ENCODE measurements at places on chromosomes 13 and 19. TPM values are rescaled to one million over a fixed set of nuclear protein-coding genes. Genes with fewer than 3 reads are reported as not detected.

The ZNF708 gene
- total RNA-seq = 12.7 TPM

The CGB1 gene
- not detected for total RNA-seq

The IRF3 gene
- total RNA-seq = 105 TPM

The BAX gene
- total RNA-seq = 191 TPM

The FFAR2 gene
- not detected for total RNA-seq

GRCh38 chr19:12788042-12788681 is 3.1 kb upstream of the JUNB start:
- DNase-seq = no peak

DNA sequence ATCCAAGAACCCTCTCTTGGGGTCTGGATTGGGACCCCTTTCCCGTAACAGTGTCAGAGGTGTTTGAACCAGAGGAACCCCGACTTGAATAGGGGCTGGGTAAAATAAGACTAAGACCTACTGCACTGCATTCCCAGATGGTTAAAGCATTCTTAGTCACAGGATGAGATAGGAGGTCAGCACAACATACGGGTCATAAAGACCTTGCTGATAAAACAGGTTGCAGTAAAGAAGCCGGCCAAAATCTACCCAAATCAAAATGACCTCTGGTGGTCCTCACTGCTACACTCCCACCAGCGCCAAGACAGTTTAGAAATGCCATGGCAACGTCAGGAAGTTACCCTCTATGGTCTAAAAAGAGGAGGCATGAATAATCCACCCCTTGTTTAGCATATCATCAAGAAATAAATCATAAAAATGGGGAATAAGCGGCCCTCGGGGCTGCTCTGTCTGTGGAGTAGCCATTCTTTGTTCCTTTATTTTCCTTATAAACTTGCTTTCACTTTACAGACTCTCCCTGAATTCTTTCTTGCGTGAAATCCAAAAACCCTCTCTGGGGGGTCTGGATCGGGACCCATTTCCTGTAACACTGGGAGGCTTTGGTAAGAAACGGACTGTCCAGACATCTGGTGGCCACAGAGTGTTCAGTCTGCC is 4.4 kb upstream of the SIN3B start:
- no peak for DNase-seq

DNA sequence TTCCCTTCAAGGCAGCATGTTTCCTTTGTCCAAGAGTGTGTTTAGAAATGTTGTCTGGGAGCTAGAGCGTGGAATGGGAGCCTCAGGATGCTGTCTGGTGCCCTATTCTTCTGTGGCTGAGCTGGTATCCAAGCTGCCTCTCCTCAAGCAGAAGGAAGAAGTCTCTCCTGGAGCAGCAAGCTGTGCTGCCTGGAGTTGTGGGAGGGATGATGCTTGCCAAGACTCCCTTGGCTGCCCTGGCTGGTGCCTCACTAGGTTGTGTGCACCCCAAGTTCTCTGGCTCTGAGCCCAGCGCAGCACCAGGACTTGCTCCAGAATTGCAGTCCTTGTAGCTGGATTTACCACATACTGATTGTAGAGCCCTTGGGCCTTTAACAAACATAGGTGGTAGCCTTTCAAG is 4.7 kb upstream of the CYP4F3 start:
- no peak for DNase-seq

DNA sequence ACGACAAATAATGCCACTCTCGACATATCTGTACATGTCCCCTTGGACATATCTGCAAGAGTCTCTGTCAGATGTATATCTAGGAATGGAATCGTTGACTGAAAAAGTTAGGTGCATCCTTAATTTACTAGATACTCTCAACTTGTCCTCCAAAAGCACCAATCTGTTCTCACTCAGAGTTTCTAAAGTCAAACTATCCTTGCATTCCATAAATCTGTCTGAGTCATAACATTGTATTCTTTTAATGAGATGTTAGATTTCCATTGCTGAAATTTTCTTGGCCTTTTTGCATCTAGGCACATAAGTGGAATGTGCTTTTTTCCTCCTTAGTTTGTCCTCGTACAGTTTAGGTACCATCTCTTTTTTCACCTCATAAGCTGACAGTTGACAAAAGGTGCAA is 139.8 kb downstream of the PTPRS start:
- DNase-seq = no peak

DNA sequence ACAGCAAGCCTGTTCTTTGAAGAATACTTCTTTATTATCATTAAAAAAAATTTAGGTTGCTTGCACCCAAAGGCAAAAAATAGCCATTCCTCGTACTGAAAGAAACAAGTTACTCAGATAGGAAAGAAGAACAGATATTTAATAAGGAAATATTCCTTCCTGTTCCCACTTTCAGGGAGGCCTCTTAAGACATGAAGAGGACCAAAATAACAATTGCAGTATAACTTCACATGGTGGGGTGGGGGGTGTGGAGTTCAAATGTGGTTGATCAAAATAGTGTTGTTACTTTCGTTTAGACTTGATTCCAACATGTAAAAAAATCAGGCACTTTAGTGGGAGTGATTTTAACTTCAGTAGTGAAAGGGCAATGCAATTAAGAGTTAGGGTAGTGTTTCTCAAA is 3.6 kb downstream of the RGCC start:
- no peak for DNase-seq

GRCh38 chr19:57512845-57513244 is 13.1 kb downstream of the ZNF773 start:
- DNase-seq = peak; percentile 4

DNA sequence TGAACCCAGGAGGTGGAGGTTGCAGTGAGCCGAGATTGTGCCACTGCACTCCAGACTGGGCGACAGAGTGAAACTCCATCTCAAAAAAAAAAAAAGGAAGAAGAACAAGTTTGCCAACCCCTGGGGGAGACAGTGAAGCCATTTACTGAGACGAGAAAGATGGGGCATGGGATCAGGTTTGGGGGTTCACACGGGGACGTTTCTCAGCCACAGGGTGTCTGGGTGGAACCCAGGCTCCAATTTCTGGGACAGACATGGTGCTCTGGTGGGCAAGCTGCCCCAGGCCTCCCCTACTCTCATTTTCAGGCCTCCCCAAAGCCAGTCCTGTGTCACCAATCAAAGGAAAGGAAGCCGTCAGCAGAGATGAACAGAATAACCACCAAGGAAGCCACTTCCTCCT is 13.4 kb downstream of the HSH2D start:
- no peak for DNase-seq

DNA sequence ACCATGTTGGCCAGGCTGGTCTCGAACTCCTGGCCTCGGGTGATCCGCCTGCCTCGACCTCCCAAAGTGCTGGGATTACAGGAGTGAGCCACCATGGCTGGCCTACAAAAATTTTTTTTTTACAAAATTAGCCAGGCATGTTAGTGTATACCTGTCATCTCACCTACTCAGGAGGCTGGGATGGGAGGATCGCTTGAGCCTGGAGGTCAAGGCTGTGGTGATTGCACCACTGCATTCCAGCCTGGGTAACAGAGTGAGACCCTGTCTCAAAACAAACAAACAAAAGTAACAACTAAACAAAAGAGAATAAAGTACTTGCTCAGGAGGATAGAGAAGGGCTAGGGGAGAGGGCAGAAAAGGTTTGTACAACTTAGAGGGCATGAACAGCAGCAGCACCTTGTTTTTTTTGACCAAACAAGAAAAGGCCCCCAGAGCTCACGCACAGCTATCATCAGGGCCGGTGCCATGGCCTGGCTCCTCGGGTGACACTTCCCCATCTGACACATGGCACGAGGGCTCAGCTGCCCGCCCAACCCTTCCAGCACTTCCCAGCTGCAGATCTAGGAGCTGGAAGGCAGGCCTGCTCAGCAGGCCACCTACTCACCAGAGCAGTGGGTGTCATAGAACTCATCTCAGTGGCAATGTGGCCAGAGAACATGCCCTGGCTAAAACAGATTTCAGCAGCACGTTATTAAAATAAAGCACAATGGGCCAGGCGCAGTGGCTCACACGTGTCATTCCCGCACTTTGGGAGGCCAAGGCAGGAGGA is 8.6 kb upstream of the SLC7A9 start:
- no peak for DNase-seq

GRCh38 chr13:59038824-59039223 is 1124.9 kb downstream of the DIAPH3 start:
- no peak for DNase-seq

DNA sequence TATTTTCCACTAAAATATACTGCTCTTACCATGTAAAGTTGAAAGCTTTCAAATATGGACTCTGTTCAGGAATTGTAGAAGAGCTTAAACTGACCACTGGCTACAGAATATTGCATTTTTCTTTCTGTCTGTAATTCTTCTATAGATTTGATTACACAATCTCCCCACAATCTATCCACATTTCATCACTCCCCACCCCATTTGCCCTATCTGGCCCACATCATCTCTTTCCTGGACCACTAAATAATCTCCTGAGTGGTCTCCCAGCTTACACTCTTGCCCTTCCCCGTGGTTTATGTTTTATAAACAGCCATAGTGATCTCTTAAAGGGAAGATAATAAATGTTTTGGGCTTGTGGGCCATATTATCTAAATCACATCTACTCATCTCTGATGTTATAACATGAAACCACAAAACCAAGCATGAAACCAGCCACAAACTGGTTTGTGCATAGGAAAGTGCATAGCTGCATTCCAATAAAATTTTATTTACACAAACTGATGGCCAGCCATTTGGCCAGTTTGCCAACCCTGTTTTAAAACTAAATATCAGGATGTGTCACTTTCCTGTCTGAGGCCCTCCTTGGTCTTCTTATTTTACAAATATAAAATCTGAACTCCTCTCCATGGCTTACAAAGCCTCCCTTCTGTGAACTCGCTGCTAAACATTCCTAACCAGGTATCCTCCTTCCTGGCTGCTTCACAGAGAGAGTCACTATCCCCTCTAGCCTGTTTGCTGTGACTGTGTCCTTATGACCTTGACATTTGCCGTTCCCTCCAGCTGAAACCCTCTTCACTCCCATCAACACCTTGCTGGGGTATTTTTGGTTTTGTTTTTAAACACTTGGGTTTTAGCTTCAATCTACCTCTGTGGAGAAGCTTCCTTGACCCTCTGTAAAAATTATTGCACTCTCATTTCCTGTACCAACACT is 500.9 kb downstream of the GPC6 start:
- no peak for DNase-seq

DNA sequence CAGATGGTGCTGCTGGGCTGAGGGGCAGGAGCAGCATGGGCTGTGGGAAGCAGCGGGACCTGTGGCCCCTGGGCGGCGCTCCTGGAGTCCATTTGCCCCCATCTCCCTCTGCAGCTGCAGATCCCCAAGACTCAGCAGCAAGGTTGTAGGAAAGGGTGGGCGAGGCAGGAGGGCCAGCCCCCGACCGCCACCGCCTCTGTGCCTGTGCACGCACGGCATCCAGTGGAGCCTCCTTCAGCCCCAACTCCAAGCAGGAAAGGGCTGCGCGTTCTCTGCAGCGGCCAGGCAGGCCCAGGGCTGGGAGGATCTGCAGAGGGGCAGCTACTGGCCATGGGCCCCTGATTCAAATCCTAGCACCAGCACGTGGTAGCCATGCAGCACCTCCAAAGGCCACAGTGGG is 20.8 kb downstream of the DPF1 start:
- no peak for DNase-seq

- peak; percentile 44 for DNase-seq
These were observed 581 bp downstream of the CALR start for GRCh38 chr19:12938779-12939601.

DNA sequence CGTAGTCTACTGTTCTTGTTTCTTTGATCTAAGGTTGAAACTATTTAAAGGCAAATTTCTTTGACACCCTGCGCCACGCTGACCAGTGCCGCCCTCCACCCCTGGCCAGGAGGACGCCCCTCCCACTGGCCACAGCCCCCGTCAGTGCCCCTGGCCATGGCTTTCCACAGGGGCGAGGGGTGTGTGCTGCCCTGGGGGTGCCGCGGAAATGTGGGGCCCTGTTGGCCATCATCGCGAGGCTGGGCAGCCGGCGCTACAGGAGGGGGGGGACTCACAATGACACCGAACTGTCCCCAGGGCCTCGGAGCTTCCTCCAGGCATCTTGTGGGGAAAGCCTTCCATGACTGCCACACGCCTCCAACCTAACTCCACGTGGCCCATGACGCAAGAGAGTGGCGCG is 10.9 kb downstream of the SHC2 start:
- no peak for DNase-seq

GRCh38 chr13:77360032-77360685 is 33.3 kb upstream of the MYCBP2 start:
- DNase-seq = no peak

- no peak for DNase-seq
These were observed 678.9 kb upstream of the SLITRK5 start for GRCh38 chr13:86992251-86992650.

- no peak for DNase-seq
These were observed 17.6 kb upstream of the TUBGCP3 start for GRCh38 chr13:112605531-112605990.

- no peak for DNase-seq
These were observed 392.4 kb downstream of the DCT start for GRCh38 chr13:94087100-94087499.

- no peak for DNase-seq
These were observed 221.0 kb downstream of the KLF12 start for GRCh38 chr13:73913079-73913740.

DNA sequence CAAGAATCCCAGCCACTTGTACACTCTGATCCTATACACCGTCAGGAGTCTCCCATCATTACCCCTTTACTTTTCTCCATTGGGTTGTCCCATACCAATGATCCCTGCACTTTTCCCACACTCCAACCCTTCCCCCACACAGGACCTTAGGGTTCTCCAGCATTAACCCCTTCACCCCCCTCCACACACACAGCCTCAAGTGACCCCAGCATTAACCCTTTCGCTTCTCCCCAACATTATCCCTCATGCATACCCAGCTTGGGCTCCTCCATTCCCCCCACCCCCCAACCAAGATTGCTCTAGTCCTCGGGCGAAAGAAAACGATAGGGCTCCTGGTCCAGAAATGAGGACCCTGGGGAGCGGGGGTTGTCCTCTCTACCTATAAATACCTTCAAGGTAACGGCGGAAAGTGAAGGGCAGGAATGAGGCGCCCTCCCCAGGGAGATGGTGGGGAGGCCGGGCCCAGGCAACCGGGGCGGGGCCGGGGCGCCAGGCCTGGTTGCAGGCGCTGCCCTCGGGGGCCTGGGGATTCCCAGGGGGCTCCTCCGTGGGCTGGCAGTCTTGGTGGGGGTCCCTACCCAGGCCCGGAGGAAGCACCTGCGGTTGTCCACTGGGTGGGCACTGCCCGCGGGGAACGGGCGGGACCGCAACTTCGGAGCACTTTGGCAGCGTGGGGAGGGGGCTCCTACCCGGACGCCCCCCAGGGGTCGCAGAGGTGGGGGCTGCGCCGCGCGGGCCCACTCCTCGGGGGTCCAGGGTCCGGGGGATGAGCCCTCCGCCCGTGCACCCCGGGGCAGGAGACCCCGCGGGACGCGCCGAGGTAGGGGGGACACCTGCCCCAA is 757 bp downstream of the WIZ start:
- DNase-seq = no peak
